ENCODE measurements at places on chromosomes 4 and X.

GRCh38 chrX:107766470-107767150, 9.0 kb downstream of the TSC22D3 start:
- no peak for DNase-seq

DNA sequence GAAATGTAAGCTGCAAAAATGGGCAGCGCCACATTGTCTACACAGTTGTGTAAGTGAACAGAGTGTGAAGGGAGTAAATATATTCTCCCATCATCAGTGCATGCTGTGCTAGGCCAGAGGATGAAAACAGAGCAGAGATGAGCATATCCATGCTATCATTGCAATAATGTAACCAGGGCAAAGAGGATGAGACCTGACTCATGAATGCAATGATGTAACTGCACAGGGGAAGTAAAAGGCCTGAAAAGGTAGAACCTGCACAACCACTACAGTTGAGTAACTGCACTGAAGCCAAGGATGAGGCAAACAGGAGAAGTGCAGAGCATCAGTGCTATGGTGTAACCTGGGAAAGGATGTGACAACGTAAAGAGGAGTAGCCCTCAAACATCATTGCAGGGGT, 220.4 kb upstream of the FAM47C start:
- no peak for DNase-seq

- DNase-seq: no peak
Observed at GRCh38 chr4:137238456-137239162, 293.7 kb downstream of the PCDH18 start.

DNA sequence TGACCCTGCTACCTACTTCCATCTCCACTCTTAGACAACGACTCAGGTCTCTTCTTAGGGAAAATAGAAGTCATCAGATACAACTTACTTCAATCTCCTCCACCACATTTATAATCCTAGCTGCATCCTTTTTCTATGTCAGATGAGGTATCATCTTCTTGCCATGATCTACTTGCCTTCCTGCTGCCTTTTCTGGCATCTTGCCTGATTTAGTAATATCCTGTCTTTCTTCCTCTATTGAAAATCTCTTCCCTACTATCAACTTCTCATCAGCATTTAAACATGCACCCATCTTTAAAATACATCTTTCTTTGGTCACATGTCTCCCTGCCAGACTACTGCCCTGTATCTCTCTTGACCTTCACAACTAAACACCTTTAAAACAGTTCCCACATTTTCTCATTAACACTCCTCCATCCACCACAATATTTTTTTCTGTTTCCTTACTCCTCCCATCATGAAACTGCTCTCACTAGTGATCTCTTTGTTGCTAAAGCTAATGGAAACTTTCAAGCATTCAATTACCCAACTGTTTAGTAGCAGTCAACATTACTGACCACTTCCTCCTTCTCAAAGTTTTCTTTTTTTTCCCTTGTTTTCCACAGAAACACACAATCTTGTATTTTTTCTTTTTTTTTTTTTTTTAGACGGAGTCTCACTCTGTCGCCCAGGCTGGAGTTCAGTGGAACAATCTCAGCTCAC, 100.8 kb upstream of the CXorf66 start:
- DNase-seq: no peak

DNA sequence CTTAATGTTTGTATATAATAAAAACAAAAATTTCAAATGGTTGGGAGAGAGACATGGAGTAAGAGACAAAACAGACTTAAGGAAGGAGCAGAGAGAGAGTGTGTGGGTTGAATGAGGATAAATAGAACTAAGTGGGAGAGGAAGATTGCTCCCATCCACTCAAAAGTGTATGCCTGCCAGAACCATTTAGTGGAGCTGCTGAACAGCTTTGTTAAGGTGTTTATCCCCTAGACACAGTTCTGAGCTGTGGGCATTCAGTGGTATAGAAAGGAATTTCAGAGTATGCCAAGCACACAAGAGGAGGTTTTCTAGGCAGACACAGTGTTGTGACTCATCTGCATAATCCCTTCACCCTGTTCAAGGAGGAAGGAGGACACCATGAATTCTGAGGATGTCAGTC, 508.6 kb upstream of the EPHA5 start:
- no peak for DNase-seq

DNA sequence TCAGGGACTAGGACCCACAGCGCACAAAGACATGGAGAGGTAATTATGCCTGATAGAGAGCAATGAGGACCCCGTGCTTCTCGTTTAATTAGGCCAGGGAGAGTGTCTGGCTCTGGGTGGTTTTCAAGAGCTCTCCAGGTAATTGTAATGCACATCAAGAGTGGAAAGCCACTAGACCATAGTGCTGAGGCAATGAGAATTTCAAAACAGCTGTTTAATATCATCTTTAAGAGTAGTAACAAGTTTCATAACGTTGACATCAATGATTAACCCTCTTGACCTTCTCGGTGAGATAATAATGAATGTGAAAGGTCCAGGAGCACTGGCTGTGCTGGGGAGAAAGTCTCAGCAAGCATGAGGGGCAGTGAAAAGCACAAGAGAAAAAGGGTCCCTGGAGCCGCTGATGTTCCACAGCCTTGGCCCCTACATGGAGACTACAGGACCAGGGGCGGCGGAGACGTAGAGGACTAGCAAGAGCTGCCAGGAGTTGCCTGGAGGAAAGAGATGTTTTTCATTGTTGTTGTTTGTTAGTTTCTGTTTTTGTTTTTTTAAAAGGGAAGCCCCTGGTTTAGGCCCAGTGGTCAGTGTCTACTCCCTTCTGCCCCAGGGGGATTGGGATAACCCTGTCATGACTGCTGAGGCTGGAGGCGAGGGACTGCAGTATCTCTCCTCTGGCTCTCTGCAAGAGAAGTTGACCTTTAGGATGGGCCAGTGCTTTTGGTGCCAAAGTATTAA, 14.8 kb upstream of the CXCR3 start:
- DNase-seq: no peak

DNA sequence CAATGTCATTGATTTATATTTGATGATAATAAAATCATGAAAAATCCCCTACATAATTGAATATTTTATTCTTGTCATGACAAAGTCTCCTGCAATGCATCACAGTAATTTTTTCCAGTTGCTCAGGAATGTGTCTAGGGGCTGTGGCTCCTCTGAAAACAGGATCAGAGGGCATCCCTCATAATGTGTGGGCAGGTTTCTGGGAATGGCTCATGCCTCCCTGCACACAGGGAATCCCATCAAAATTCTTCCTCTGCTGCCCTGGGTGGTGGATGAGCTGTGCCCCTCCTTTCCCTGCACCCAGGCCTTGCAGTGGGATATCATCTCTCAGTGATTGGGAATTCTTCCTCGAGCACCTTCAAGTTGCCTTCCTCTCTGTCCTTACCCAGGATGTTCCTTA, 20.4 kb upstream of the PUDP start:
- DNase-seq: no peak

DNA sequence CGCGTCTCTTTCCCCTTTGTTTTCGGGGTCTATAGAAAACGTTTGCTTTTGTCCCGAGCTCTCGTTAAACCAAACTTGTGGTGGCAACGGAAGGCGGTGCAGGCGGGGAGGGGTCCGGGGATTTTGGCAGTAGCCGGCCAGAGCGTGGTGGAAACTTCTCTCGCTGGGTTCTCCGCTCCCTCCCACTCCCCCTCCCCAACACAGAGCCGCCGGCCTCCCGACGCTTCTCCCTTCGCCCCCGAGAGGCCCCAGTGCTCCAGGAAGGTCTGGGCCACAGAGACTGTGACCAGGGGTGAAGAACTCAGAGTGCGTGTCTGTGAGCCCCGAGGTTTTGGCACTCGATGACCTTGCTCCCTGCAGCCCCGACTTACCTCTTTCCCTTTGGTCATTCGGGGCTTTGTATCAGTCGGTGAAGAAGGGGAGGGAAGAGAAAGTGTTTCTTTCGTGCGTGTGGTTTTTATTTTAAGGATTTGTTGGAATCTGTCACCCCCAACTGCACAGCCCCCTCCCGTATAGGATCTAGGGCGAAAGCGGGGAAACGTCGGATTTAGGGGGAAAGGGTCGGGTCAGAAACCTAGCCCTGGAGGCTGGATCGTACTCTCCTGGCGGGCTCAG, 9.0 kb upstream of the BCOR start:
- no peak for DNase-seq

DNA sequence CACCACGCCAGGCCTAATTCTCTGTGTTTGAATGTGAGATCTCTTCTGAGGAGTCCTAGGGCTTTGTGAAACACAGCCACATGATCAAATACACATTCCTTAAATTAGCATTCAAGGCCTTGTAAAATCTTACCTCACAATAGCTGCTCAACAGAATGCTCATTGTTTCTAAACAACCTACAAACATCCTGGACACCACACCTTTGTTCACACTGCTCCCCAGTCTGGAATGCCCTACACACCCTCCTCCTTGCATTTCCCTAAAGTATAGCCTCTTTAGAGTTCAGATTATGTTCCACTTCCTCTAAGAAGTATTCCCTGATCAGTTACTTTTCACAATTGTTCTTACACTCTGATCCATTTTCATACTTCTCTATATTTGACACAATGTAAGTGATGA, 110.6 kb downstream of the AGTR2 start:
- DNase-seq: no peak

- DNase-seq: no peak
Observed at GRCh38 chrX:24464498-24464835, 619 bp upstream of the PDK3 start.

- no peak for DNase-seq
Observed at GRCh38 chrX:22109442-22109841, 77.3 kb downstream of the PHEX start.

DNA sequence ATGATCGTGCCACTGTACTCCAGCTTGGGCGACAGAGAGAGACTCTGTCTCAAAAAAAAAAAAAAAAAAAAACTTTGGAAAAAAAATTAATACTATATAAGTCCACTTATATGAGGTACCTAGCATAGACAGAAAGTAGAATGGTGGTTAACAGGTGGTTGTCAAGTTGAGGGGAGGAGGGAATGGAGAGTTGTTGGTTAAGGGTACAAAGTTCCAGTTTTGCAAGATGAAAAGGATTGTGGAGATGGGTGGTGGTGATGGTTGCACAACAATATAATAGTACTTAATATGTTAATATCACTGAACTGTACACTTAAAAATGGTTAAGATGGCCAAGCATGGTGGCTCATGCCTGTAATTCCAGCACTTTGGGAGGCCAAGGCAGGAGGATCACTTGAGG, 4.1 kb upstream of the IL9R start:
- no peak for DNase-seq

GRCh38 chr4:86978709-86979108, 43.9 kb downstream of the AFF1 start:
- DNase-seq: no peak

GRCh38 chrX:136666088-136666487, 18.1 kb downstream of the CD40LG start:
- no peak for DNase-seq

GRCh38 chr4:8773124-8773931, 98.3 kb downstream of the HMX1 start:
- no peak for DNase-seq

GRCh38 chrX:132692066-132692465, 203.2 kb upstream of the MBNL3 start:
- no peak for DNase-seq

GRCh38 chrX:45329217-45329616, 128.5 kb upstream of the DIPK2B start:
- DNase-seq: no peak

GRCh38 chr4:23902222-23902804, 12.5 kb upstream of the PPARGC1A start:
- no peak for DNase-seq

- DNase-seq: no peak
Observed at GRCh38 chr4:2272026-2272827, 10.3 kb upstream of the MXD4 start.

DNA sequence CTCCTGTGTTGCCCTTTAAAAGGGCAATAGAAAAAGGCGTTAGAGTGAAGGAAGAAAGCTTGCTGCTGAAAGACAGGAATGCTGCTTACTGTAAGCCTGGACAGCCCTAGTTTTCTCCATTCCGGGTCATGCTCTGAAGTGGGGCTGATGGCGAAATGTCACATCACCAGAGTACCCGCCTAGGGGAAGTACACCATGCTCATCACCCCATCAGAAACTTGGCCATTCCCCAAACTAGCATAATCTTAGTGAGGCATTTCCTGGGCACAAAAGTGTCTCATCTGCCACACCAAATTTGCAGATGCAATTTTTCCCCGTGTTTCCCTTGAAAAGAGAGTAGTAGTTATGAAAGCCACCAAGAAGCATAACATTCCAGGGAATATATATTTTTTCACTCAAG, 47.8 kb upstream of the CAMK2D start:
- DNase-seq: no peak

DNA sequence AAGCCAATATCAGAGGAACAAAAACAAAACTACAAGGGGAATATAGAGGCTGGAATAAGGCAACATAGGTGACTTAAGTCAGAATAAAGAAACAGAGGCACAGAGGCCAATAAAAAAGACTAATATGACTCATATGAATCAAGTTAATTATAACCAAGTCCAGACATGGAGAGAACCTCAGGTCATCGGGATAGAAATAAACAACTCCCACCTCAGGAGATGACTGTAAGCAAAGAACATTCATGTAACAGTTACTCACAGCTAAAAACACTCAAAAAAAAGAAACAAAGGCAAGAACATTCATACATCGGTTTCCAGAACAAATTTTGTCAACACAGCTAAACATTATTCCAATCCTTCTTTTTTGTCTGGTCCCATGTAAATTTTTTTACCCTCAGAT, 60.3 kb upstream of the RXFP1 start:
- no peak for DNase-seq

DNA sequence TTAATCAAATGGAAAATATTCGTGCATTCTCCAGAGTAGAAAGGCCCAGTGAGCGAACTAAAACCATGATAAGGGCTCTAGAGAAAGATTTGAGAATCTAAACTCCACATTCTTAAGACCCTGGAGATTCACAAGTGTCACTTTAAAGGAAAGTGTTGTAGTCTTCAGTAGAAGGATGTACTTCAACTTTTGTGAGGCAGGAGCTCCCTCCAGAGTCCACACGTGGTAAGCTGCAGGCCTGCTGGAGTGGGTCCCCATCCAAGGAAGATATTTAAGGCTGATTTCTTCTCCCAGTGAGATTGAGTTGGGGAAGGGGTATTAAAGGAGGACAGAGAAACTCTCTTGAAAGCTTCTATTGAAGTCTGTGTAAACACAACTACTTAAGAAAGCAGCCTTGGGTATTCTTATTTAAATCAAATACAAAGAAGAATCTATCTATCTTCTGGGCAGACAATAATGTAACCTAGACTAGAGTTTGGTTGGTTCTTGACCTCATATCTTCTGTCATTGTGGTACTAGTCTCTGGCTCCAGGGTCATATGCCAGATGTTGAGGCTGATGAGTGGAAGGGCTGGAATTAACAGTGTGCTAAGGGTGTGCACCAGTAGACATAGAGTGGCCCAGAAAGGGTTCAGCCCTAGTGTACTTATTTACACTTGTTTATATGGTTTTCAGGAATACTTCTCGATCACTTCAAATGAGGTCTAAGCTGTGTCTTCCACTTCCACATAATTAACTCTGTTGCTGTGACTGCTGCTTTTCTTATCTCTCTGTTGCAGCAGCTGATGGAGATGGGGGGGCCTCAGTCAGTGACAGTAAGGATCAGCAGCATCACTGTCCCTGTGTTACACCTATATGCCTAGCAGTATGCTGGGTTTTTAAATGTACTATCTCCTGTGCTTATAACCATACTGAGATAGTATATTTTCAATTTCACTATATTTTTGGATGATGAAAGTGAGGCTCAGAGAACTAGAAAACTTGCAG, 76.1 kb downstream of the HMGB2 start:
- DNase-seq: peak; percentile 63
